Astrocyte of the spinal cord (primary cell): ENCODE measurements at places on chromosomes 6 and 20.

GRCh38 chr20:22568872-22569344, 15.5 kb downstream of the FOXA2 start:
- DNase-seq, result no peak

DNA sequence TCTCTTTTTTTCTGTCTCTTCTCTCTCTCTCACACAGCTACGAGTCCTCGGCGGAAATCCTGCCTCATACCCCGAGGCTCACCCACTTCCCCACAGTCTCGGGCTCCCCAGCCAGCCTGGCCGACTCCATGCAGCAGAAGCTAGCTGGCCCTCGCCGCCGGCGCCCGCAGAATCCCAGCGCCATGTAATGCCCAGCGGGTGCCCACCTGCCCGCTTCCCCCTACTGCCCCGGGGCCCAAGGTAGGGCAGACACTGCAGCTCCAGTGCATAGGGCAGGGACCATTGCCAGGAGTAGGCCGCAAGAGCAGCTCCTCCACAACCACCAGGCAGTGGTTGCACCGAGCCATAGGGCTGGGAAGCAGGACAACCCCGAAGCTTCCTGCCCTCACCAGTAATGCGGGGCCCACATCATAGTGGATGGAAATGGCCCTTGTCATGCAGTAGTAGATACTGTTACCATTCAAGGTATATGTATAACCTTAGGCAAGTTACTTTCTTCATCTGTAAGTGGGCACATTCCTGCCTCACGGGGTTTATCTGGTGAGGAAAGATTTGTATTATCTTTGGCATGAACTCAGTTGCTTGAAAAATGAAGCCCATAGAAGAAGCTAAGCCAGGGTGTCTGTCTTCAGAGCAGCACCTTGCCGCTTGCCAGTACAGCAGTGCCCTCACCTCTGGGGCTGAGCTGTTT, 36.9 kb upstream of the ID1 start:
- no peak for DNase-seq

DNA sequence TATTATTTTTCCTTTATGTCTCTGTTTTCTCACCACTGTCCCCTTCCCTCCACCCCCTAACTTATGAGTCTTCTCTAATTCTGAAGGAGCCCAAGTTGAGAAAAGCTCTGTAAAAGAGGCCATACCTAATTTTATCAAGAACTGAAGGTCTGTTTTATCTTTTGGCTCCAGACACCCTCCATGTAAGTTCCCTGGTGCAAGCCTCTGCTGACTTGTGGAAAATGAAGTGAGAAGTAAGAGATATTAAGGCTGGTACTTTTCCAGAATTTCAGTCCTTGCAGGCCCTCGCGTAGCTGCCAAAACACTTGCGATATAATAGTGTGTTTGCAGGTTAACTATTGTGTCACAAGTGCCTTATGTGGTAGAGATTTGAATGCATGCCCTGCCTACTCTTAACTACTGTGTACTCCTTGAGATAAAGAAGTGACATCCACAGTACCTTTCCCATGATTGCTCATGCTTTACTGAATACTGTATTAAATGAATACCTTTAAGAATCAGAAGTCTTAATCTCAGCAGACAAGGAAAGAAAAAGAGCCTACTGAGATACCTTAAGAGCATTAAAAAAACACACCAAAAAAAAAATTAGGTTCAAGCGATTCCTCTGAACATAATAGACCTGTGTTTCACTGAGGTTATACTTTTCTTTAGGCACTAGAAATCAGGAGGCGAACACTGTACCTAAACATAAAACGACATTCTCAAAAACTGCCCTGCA, 143.6 kb upstream of the ZNF184 start:
- no peak for DNase-seq

DNA sequence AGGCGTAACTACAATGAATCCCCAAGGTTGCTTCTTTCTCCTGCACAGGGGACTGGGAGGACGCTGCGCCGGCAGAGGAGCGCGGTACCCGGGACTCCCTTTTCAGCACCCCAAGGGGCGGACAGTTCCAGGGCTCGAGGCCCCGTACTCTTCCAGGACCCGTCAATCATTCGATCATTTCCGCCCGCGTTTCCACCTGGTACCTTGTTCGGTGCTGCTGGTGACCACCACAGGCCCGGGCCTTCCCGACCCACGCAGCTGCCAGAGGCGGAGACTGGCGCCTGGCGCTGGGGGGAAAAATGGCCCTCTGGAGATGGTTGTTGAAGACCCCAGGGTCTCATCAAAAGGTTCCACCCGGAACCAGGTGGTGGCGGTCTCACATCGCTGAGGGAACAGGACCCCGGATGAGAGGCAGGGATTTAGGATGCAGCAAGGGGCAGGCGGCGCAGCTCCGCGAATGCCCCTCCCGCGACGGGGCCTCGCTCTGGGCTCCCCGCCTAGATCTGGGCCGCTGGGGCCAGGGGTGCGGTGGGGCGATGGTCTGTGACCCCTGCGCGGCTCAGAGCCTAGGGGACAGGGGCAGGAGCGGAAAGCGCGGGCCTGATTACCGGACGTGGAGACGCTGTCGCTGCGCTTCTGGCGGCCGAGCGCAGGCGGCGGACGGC, 744 bp downstream of the VSX1 start:
- no peak for DNase-seq

DNA sequence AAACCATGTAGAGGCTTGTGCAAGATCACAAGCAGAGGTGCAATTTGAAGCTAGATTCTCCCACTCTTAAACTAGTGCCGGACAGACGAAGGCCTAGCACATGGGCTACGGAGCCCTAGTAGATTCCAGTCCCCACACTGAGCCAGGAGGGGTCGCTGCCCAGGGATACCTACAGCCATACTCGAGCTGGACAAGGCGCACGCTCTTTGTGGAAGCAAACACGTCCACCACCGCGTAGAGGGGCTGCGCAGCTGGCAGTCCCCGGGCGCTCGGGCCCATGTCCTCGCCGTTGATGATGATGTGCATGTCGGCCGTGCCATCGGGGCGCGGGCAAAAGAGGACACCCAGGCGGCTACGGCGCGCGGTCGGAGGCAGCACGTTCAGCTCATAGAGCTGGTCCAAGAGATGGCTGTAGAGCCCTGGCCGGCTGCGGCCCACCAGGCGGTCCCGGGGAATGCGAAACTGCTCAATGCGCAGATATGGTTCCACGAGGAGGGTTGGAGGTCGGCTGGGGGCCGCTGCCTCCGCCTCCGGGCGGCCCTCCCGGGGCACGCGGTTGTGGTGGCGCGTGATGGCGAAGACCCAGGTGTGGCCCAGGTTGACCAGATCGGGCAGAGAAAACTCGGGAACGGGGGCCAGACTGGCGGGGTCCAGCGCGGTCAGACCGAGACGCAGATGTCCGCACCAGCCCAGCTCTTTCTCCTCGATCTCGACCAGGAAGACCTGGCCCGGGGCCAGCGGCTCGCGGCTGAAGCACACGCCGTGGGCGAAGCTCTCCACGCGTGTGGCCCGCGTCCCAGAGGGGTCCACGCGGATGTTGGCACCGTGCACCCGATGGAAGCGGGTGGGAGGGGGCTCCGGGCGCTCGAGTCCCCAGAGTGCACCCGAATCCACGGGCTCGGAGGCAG, 677 bp downstream of the NEURL2 start:
- peak; percentile 84 for DNase-seq

DNA sequence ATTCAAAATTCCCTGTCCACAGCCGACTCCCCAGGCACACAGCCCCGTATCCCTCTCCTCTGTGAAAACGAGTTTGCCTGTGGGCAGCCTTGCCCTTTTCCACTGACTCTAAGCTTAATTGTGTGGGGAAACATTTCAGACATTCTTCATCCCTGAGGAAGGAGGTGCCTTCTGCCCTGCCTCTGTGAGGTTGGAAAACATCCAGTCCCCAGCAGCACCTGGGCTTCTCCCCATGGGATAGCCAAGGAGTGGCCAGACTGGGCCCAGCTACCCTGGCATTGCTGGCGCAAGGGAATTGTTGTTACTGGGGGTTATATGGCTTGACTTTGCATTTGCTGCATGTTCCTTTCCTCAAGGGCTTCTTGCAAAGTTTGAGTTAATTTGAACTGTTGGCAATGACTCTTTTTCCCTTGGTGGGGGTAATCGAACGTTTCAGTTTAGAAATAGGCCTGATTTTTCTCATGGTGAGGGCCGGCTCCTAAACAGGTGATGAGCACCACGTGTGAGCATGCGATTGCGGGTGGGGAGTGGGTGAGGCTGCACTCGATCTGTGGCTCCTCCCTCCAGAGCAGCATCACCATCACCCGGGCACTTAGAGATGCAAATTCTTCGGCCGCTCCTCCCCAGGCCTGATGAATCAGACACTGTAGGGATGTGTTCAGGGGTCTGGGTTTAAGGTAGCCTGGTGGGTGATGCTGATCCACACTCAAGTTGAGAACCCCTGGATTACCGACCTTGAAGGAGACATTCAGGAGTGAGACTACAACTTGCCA, 29.9 kb downstream of the GABRR2 start:
- no peak for DNase-seq

DNA sequence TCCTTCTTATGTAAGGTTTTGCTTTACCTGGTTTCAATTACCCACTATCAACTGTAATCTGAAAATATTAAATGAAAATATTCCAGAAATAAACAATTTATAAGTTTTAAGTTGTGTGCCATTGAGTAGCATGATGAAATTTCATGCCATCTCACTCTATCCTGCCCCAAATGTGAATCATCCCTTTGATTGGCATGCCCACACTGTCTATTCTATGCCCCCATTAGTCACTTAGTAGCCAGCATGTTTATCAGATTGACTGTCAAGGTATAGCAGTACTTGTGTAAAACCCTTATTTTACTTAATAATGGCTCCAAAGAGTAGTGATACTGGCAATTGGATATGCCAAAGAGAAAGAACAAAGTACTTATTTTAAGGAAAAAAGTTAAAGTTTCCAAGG, 403.8 kb downstream of the ADGRB3 start:
- no peak for DNase-seq

DNA sequence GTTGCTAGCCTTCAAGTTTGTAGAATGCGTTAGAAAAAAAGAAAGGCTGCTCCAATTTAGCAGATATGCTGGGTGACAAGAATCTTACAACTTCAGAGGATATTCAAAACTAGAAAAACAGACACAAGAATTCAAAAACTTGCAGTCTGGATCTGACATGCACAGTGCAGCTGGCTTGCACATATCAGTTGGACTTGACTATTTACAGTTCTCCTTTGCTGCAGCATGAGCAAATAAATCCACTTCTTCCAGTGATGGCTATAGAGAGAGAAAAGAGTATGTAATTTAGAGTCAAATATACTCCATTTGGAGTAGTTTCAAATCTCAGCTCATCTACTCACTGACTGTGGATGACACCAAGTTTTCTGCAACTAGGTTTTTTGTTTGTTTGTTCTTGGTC, 247.0 kb downstream of the RIMS1 start:
- no peak for DNase-seq

DNA sequence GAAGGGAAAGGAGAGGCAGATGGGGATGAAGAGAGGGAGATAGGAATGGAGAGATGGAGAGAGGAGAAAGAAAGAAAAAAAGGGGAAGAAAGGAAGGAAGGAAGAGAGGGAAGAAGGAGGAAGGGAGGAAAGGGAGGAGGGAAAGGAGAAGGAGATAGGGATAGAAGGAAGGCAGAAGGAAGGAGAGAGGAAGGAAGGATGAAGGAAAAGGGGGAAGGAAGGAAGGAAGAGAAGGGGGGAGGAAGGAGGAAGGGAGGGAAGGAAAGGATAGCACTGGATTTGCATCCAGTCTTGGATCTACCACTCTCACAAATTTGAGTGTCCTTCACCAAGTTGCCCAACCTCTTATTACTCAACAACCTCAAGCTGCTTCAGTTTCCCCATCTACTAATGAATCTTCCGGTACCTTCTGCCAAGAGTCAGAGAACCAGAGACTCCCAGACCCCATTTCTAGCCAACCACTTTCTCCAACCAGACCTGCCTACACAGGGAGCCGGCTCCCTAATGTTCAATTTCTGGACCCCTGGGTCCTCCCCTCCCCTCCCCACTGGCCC, 79.7 kb upstream of the FOXP4 start:
- DNase-seq, result no peak

DNA sequence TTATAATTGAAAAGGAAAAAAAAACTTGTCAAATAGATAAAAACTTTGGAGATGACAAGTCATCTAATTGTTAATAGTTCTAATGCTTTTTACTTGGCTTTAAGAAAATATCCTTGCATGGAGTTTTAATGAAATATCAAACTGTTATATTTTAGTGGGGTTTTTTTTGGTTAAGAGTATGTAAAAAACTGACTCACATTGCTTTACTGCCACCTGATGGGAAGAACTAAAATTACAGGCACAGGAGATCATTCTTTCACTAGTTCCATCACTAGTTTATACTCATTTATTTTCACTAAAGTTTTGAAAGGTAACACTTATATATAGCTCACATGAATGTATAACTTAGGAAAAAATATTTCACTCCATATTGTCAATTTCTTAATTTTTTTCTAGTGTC, 309.1 kb downstream of the LMBRD1 start:
- no peak for DNase-seq

DNA sequence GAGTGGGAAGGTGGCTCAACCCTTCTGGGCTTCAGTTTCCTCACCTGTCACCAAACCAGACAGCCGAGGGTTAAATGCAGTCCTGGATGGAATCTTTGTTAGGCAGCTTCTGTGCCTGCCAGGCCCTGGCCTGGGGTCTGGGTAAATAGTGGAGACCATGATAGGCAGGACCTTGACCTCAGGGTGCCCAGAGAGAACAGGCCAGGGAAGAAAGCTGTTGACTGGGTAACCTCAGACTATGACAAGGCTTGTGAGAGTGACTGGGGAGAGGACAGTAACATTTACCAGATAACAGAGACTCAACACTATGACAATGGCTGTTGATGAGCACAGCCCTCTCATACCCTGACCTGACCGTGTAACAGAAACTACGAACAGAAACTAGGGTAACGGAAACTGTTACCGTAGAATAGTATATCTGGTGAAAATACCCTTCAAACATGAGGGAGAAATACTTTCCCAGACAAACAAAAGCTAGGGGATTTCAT, 218.3 kb downstream of the PREX1 start:
- no peak for DNase-seq

DNA sequence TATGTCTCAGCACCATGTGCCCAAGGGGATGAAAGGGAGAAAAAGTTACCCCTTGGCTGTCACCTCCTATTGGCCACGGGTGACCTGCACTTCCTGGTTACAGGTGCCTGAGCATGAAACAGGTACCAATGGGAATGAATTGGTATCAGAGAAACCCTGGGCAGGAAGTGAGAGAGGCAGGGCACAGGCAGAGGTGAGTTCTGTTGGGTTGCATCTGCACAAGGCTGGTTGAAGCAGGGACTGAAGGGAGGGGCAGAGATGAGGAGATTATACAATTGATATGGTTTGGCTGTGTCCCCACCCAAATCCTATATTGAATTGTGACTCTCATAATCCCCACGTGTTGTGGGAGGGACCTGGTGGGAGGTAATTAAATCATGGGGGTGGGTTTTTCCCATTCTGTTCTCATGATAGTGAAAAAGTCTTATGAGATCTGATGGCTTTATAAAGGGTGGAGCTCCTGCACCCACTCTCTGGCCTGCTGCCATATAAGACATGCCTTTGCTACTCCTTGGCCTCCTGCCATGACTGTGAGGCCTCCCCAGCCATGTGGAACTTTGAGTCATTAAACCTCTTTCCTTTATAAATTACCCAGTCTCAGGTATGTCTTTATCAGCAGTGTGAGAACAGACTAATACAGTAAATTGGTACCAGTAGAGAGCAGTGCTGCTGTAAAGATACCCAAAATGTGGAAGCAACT, 291.8 kb downstream of the LRFN2 start:
- DNase-seq, result no peak
